ENCODE measurements at places on chromosomes 7 and 10.

DNA sequence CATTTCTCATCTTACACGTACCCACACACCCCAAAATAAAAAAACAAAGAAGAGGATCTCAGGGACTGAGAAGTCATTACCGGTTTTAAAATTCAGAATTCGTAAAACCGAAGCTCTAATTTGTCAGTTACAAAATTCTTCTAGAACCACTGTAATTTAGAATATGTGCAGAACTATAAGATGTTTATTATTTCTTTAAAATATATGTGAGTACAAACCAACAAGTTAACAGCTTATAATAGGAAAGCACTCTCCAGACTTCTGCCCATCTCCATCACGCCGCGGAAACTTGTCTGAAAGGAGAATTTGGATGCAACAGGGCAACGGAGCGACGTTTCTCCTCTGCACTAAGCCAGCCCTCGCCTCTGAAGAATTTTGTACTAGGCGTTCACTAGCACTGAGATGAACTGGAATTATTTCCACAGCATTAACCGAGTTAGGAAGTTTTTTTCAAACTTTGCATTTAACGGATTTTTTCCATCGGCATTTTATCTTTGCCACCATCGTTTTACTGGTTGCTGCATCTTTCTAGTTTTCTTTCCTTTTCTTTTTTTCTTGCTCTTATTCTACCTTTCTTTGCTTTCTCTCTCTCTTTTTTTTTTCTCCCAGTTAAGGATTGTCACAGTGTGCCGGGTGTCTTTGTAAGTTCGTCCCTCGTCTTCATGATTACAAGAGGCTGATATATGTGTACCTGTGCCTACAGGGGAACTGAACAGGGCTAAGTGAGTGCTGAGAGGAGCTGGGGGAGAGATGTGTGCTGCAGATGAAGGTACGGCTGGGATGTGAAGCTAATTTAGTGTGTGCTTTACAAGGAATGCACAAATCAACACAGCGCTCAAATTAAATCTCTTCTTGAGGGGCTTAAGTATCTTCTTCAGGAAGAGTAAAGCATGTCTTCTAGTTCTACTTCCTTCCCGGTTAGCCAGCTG, 295.9 kb upstream of the NFE2L3 start:
- DNase-seq, result no peak

- DNase-seq, result no peak
Observed at GRCh38 chr10:2948127-2948854, 119.1 kb upstream of the PFKP start.

DNA sequence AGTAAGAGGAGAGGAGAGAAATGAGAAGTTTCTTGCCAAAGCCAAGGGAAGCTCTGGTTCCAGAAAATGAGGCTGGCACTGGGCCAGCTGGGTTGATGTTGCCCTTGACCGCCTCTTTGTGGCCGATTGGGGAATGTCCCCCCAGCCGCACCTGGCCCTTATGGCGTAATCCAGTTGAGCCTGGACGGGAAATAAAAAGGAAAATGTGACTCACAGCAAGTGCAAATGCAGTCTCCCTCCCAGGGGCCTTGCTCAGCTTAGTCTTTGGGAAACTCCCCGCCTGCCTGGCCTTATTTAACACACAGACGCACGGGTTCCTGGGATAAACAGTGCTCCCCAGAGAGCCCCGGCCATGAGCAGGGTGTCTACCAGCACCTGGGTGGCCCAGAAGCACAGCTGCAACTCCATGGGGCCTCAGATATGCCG, 174.8 kb downstream of the KIAA1217 start:
- DNase-seq, result no peak

DNA sequence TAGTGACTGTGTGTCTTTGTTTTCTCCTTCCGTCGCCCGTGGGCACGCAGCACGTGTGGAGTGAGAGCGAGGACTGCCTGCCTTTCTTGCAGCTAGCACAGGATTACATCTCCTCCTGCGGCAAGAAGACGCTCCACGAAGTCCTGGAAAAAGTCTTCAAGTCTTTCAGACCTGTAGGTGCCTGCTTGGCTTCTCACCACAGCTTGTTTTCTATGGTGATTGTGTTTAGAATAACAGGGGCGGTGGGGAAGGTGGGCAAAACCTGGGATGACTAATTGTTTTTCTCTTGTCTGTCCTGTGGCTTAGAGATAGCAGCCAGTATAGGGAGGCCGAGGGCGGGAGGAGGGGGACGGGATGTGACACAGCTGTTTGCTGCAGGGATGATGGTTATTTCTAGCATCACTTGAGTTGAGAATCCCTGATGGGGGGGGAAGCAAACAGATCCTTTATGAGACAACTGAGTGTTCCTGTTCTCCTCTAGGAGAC, 11.4 kb downstream of the MTURN start:
- no peak for DNase-seq

GRCh38 chr7:150949564-150949963, 28.6 kb downstream of the KCNH2 start:
- DNase-seq, result no peak

DNA sequence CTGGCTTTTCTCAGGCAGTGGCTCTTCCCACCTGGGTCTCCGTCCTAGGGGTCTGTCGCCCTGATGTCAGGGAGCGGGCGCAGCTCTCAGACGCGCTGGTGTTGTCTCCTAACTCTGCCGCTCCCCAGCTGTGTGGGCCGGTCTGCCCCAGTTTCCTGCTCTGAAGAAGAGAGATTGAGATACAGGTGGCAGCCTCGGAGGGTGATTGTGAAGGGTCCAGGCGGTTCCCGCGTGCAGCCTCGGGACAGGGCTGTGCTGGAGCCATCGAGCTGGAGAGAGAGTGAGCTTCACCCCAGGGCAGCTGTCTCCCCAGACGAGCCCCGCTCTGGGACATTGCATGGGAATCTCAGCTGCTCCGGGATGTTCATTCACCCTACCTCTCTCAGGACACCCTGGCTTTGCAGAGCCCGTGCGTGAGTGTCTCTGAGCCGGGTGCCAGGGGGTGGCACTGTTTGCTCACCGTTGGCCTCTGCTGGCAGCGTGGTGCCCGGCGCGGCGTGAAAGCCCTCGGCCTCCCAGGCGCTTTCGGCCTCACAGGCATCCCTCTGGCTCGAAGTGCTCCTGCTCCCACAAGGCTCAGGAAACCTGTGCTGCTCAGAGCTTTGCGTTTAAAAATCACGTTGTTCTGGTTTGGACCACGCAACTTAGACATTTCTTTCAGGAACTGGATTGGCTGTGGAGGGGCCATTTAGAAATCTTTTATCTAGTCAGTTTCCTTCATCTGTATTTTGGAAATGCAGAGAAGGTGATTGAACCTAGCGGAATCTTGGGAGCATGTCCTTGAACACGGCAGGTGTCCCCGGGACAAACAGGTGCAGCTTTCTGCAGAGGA, 33.8 kb upstream of the ZFAND2A start:
- no peak for DNase-seq

- no peak for DNase-seq
Observed at GRCh38 chr10:113026679-113027078, 76.6 kb downstream of the TCF7L2 start.

DNA sequence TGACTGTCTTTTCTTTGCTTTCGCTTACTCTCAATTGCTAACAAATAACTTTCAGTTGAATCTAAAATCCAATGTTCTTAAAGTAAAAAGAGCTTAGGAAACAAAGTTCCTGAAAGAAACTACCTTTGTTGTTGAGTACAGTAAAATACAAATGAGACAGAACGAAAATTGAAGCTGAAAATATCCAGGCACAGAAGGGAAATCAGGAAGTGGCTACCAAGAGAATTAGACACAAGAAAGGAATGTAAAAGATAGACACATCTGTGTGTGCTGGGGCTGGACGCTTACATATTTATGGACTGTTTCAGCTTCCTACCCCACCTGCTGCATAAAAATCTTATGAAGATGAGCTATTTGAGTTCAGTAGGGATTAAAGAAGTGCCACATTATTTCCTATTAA, 161.7 kb upstream of the PLXDC2 start:
- no peak for DNase-seq

DNA sequence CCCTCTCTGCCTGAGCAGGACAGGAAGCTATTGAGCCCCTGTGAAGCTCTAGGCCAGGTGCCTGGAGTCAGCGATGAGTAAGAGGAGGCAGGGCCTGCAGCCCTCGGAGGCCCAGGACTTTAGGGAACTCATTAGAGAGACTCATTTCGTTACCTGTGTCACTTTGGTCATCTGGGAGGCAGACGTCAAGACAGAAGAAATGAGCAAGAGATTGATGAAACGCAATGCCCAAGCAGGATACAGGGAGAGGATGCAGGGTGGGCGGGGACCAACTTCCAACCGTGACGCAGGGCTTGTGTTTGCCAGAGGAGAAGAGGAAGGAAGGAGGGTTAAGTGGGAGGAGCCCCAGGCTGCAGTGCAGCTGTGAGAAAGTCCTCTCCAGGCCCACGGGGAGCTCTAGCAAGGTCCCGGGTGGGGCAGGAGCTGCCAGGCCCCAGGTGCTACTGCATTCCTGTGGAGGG, 26.4 kb upstream of the GNA12 start:
- DNase-seq, result no peak

GRCh38 chr10:22780474-22780885, 66.1 kb upstream of the PIP4K2A start:
- DNase-seq, result no peak

DNA sequence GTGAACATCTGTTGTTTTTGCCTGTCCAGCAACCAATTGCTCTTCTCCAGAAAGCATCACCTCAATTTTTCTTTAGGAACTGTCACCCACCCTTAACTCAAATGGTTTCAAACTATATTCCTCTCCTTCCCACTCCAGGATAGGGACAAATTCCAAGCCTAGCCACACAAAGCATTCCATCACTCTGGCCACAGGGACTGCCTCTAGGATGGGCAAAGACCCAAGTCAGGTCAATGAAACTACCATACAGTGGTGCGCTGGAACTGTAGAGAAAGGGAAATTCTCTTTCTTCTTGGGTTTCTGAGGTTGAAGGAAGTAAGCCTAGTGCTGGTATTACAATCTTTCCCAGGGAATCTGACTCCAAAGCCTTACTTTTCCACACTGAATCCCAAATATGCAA, 3.6 kb downstream of the MICU1 start:
- no peak for DNase-seq

DNA sequence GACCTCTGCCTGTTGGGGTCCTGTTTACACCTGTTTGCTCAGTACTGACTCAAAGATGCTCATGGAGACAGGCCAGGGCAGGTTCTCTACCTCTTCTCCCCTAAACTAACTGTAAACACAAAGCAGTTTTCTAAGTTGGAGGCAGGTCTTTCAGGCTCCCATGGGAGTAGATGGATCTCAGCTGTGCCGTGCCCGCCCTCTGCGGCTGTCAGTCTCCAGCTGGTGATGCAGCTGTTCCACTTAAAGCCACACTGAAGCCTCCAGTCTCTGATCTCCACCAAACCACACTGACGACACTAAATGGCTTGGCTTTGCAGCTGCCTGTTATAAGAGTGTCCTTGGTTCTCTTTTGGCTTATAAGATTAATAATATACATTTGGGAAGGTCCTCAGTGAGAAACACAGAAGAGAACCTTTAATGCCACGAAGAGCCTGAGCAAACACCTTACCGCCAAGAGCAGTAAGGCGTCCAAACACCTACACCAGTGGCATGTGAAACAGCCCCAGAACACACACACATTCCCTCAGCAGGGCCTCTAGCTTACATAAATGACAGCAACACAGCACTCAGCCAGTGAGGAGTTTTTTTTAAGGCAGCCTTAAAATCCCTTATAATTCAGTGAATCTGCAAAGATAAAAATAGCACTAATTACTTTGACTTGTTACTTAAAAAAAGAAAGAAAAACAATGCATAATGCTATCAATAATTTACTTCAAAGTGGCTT, 60.4 kb upstream of the KCNIP2 start:
- DNase-seq, result no peak

DNA sequence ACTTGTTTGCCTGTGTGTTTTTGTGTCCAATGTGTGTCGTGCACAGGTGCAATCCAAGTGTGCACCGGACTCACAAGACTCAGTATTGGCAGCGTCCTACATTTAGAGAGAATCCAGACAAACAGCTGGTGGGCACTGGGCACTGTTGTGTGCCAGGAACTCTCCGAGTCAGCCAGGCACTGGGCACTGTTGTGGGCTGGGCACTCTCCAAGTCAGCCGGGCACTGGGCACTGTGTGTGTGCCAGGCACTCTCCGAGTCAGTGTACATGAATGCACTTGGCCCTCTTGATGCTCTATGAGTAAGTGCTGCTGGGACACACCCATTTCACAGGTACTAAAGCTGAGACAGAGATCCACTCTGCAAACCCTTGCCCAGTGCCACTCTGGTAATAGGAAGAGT, 303.5 kb downstream of the PTPRN2 start:
- no peak for DNase-seq

DNA sequence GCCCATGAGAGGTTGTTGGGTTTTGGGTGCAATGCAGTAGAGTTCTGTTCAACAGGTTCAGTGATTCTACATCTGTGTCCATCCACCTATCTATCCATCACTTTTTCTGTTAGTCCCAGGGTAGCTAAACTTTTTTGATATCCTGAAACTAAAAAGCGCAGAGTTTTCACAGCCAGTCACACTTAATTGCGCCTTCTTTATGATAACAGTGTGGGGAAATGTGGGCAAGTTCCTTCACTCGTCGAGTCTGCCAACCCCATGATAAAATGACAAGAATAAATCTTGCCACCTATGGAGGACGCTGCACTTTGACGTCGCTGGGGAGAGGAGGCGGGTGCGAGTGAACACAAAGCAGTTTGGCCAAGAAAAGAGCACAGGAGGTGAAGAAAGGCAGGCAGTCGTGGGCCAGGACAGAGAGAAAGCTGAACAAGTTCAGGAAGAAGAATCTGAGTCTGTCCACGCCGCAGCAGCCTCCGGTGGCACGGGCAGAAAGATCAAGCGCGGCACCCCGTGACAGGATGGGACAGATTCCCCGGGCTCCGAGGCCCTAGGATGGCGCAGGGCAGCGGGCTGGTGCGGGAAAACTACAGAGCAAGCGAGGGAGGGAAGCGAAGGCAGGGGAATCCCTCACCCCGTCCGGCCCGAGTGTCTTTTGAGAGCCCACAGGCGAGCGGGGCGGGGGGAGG, 9.2 kb downstream of the SP8 start:
- no peak for DNase-seq
